Panc1 (cell line): ENCODE measurements at places on chromosomes 11 and 22. TPM values are rescaled to one million over a fixed set of nuclear protein-coding genes. Genes with fewer than 3 reads are reported as not detected.

GRCh38 chr11:36818410-36818809 is 220.4 kb upstream of the RAG2 start:
- no peak for DNase-seq

DNA sequence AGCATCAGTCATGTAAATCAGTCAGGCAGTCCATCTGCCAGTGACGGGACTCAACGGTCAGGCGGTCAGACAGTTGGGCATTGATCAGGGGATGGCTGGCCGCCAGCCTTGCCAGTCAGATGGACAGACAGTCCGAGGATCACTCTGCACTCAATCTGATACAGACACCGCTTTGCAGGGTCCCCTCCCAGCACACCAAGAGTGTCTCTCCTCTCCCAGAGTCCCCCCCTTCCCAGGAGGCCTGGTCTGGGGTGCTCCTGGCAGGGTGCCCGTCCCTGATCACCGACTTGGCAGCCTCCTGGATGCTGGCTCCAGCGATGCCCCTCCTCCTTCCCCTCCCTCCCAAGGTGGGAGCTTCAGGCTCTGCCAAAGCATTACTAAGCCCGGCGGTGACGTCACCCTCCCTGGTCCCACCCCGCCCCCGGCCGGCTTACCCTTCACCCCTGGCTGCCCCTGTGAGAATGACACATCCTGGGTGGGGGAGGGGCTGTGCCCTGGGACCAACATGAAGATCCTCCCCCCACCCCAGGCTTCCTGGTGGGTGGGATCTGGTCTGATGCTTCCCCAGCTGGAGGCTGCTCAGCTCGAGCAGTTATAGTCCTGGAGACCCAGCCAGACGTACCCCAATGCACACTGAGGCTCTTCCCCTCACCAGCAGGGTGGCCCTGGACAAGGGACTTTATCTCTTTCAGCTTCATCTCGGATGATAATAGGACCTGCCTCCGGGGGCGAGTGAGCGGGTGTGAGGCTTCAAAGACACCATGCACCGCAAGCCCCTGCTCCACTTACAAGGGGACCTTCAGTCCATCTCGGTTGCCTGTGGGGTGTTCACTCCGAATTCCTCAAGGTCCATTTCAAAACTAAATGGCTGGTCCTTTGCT is 69.2 kb downstream of the CD82 start:
- no peak for DNase-seq

The IFITM10 gene
- 18.0 TPM for total RNA-seq

- DNase-seq = peak; percentile 77
Measured at GRCh38 chr22:38317995-38318715, 922 bp upstream of the CSNK1E start.

DNA sequence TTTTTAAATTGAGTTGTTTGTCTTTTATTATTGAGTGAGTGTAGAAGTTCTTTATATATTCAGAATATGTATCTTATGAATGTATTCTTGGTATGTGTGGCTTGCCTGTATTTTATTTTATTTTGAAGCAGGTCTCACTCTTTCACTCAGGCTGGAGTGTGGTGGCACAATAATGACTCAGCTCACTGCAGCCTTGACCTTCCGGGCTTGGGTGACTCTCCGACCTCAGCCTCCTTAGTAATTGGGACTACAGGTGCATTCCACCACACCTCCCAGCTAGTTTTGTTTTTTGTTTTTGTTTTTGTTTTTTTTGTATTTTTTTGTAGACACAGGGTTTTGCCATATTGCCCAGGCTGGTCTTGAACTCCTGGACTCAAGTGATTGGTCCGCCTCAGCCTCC is 24.5 kb upstream of the MPPED2 start:
- no peak for DNase-seq

The RTN4R gene
- total RNA-seq = 16.3 TPM

DNA sequence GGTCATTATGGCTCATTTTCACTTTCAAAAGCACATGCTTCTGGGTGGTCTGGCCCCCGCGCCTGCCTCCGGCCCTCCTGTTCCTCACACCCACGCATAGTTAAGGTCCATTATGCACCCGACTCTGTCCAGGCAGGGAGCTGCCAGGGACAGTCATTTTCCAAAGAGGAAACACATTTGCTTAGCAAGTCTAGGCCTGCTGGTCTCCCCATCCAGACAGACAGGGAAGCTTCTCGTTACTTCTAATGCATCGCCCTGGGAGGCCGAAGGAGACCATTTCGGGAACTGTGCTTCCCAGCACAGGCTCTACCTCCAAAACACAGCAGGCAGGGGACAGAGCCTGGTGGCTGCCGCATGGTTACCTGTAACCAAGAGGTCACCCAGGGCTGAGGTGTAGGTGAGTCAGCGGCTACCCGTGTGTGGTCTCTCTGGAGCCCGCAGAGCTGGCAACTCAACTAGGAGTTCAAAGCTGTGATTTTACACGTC is 87.1 kb upstream of the SHANK2 start:
- no peak for DNase-seq

The AGBL2 gene
- total RNA-seq = 6.8 TPM

DNA sequence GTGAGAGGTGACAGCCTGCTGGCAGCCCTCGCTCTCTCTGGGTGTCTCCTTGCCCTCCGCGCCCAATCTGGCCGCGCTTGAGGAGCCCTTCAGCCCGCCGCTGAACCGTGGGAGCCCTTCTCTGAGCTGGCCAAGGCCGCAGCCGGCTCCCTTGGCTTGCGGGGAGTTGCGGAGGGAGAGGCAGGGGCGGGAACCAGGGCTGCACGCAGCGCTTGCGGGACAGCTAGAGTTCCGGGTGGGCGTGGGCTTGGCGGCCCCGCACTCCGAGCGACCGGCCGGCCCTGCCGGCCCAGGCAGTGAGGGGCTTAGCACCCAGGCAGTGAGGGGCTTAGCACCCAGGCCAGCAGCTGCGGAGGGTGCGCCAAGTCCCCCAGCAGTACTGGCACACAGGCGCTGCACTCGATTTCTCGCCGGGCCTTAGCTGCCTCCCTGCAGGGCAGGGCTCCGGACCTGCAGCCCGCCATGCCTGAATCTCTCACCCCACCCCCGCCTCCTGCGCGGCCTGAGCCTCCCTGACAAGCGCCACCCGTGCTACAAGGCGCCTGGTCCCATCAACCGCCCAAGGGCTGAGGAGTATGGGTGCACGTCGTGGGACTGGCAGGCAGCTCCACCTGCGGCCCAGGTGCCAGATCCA is 1526.1 kb downstream of the FAM181B start:
- no peak for DNase-seq

GRCh38 chr11:95035316-95035715 is 10.3 kb downstream of the KDM4E start:
- no peak for DNase-seq

The MUC15 gene
- total RNA-seq = not detected

DNA sequence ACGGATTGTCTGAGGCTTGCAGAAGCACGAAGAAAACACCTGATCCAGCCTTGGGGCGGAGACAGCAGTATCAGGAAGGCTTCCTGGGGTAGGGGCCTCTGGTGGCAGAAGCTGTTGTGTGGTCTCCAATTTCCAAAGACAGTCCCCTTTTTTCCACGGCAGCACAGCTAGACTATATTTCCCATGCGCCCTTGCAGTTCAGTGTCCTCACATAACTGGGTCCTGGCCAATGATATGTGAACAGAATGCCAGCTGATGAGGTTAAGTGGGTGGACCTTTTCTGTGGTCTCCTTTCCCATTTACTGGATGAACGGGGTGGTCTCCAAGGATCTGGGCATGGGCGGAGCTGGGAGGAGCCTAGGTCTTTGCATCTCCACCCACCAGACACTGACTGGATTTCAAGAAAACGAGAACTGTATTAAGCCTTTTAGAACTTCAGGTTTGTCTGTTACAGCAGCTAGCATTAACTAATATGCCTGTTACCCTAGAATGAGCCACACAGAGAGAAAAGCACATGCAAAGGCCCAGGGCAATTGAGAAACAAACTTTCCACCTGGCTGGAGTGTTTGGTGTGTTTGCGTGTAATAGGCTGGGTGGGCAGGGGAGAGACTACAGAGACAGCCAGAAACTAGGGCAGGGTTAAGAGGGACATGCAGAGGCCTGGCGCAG is 6.2 kb downstream of the GAL3ST1 start:
- DNase-seq = no peak

GRCh38 chr11:19323502-19323901 is 82.8 kb upstream of the E2F8 start:
- no peak for DNase-seq

DNA sequence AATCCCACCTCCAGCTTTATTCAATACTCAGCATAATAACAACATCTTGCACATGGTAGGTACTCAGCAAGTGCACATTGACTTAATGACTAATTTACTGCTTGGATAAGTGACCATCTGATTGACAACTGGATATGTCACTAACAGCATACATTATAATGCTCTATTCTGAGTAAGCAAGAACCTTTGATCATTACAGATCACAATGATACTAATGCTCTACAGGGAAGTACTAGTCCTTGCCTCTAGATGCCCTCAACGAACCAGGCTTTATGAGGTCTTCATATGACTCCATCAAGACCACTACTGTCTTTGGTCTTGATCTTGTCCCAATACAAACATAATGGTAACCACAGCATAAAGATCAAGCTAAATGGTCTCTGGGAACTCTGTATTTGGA is 167.6 kb upstream of the MTMR2 start:
- DNase-seq = peak; percentile 20

The TRIM48 gene
- total RNA-seq = not detected

The PLA2G3 gene
- not detected for total RNA-seq

GRCh38 chr11:125750629-125751028 is 4.5 kb downstream of the PATE1 start:
- no peak for DNase-seq

DNA sequence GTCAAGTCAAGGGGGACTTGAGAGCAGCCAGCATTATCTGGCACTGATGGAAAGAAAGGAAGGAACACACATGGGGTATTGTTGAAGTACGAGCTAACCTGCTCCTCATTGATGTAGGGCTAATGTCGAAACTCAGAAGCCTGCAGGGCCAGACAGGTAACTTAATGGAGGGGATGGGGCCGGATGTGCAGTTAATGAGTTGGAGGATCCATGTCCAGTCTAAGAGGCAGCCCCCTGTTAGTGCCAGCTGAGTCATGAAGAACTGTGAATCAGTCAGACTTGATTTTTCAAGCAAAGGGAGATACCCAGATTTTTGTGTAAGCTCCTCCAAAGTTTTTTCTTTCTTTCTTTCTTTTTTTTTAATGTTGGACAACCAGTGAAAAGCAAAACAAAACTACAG is 65.6 kb downstream of the CECR2 start:
- no peak for DNase-seq

GRCh38 chr11:6498544-6498943 is 1.5 kb downstream of the DNHD1 start:
- no peak for DNase-seq

GRCh38 chr11:29051935-29052334 is 943.7 kb downstream of the METTL15 start:
- DNase-seq = no peak

The CACNA1I gene
- 0.23 TPM for total RNA-seq

The RBMXL2 gene
- total RNA-seq = 0.10 TPM

The CLDN5 gene
- total RNA-seq = 0.18 TPM

- DNase-seq = no peak
Measured at GRCh38 chr22:50547263-50547985, 1.7 kb downstream of the KLHDC7B start.

DNA sequence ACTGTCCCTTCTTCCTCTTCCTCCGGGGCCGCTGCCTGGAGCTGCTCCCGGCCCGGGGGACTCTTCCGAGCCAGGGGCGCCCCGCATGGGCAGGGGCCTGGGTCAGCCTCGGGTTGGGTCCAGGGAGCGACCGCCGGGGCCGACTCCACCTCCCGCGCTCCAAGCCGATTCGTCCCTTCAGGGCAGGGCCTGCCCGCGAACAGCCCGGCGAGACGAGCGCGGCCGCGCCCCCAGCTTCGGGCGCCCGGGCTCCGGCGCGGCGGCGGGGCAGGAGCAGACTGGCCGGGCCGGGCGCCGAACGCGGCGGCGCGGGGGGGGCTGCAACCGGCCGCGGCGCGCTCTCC is at the start of gene LARGE1:
LARGE1 (minus strand) TSS at position 280 of the 344 bp plus-strand sequence.
- no peak for DNase-seq

GRCh38 chr22:24463071-24463760 is 31.9 kb upstream of the UPB1 start:
- no peak for DNase-seq
